ENCODE measurements at places on chromosomes 6 and 20.
A peak's percentile ranks its signal among the peaks of the same experiment; 100 is the strongest.

DNA sequence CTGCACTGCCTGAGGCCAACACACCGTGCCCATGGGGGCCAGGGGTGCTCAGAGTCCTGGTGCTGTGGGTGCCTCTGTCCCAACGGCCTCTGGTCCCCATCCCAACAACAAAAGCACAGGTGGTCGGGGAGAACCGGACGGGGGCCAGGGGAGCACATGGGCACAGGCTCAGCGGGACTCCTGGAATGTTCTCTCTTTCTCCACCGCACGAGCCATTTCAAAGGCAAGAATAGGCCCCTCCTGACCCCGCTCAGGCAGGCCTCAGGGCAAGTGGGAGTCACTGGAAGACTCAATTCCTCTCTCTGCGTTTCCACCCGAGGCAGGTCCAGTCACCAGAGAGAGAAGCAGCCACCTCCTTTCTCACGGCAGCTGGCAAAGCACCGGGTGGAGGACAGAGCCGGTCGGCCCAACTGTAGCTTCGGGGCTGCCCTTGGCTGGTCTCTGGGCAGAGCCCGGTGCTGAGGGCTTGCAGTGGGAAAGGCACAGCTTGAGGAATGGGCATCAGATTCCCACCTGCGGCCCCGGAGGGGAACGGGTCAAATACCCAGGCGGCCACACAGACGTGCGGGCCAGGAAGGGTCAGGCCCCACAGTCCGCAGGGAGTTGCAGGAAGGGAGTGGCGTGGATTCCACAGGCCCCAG, 55.2 kb downstream of the KCNQ2 start:
- DNase-seq: no peak
- no peak overlapping the region for H3K4me3 ChIP-seq
- no peaks in the 10 kb centered on the region for H3K27me3 ChIP-seq
- no peaks in the 10 kb centered on the region for H3K4me1 ChIP-seq

DNA sequence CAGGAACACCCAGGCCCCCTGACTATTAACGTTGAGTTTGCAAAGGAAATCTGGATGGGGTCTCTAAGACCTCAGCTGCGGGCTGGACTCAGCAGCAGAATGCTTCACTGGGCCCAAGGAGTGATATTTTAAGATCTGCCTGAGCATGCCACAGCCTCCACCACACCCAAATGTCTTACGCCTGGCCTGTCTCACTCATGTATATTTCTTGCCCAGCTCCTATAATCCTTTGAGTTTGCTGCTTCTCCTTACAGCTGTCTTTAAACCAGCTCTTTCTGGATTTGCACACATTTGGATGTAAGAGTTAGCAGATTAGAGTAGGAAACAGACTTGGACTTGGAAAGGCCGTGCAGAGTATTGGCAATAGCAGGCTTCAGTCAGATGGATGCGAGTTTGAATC, 16.4 kb downstream of the CASS4 start:
- peaks cover 5% of the 10 kb centered on the region for H3K36me3 ChIP-seq
- H3K4me3 ChIP-seq: no peak overlapping the region
- no peaks in the 10 kb centered on the region for H3K27me3 ChIP-seq

GRCh38 chr6:169310983-169311382, 57.3 kb upstream of the THBS2 start:
- no peak for DNase-seq
- H3K4me1 ChIP-seq: no peaks in the 10 kb centered on the region
- H3K27me3 ChIP-seq: no peaks in the 10 kb centered on the region
- H3K27ac ChIP-seq: no peak overlapping the region
- H3K4me3 ChIP-seq: no peak overlapping the region

- no peak for DNase-seq
- peaks cover 13% of the 10 kb centered on the region for H3K27me3 ChIP-seq
- H3K36me3 ChIP-seq: no peaks in the 10 kb centered on the region
- no peak overlapping the region for H3K27ac ChIP-seq
- no peak overlapping the region for H3K4me3 ChIP-seq
- peaks cover 9% of the 10 kb centered on the region for H3K4me1 ChIP-seq
Measured at GRCh38 chr6:116373300-116373699, 2.6 kb downstream of the DSE start.

DNA sequence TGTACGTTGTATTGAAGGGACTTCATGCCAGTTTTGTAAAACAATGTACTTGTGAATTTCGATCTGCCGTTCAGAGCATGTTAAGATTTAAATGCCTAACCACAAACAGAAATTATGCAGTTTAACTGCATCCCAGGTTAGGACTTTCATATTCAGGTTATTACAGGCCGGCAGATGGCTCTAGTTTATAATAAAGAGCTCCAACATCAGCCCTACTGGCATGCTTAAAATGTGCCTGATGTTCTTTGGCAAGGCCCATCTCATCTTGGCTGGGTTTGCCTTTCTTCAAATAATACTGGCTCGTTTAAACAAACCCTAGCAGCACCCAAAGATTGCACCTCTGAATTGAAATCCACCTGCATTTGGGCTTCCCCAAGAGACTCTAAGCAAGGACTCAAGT, 169.3 kb upstream of the RIN2 start:
- no peaks in the 10 kb centered on the region for H3K36me3 ChIP-seq
- no peaks in the 10 kb centered on the region for H3K27me3 ChIP-seq
- DNase-seq: no peak

- H3K4me1 ChIP-seq: peaks cover 75% of the 10 kb centered on the region
- peaks cover 36% of the 10 kb centered on the region for H3K27me3 ChIP-seq
- H3K27ac ChIP-seq: peak overlapping the region; percentile 7
- no peak for DNase-seq
Measured at GRCh38 chr6:44265722-44266233, 427 bp upstream of the NFKBIE start.

GRCh38 chr6:100336876-100337275, 127.8 kb downstream of the SIM1 start:
- peaks cover 4% of the 10 kb centered on the region for H3K27me3 ChIP-seq
- no peaks in the 10 kb centered on the region for H3K4me1 ChIP-seq
- H3K4me3 ChIP-seq: no peak overlapping the region
- H3K27ac ChIP-seq: no peak overlapping the region

DNA sequence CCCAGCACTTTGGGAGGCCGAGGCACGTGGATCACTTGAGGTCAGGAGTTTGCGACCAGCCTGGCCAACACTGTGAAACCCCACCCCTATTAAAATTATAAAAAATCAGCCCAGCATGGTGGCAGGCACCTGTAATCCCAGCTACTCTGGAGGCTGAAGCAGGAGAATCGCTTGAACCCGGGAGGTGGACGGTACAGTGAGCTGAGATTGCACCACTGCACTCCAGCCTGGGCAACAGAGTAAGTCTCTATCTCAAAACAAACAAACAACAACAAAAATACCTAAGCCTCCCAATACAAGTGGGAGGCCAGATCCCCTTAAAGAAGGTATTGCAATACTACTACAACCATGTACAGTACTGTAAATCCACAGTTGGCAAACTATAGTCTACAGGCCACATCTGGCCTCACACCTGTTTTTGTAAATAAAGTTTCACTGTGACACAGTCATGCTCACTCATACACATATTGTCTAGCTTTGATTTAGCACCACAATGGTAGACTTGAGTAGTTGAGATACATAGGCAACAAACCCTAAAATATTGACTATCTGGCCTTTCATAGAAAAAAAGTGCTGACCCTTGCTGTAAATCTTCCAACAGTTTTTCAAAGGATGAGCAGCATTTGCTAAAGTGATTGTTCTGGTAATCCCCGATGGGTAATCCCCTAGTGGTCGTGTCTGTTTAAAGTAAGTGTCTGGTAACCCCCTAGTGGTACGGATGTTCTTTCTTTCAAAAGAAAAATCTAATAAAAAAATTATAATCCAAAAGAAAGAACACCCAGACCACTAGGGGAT, 202.0 kb downstream of the RNGTT start:
- H3K4me1 ChIP-seq: peaks cover 7% of the 10 kb centered on the region
- peaks cover 1% of the 10 kb centered on the region for H3K36me3 ChIP-seq
- H3K27ac ChIP-seq: peak overlapping the region; percentile 77
- H3K27me3 ChIP-seq: no peaks in the 10 kb centered on the region
- peak overlapping the region; percentile 40 for H3K4me3 ChIP-seq
- DNase-seq: no peak

- H3K27ac ChIP-seq: no peak overlapping the region
- no peak for DNase-seq
- H3K27me3 ChIP-seq: no peaks in the 10 kb centered on the region
- H3K4me1 ChIP-seq: peaks cover 56% of the 10 kb centered on the region
- H3K4me3 ChIP-seq: no peak overlapping the region
Measured at GRCh38 chr6:4932228-4932903, 71.5 kb downstream of the RPP40 start.

GRCh38 chr6:69774740-69775584, 21.8 kb downstream of the LMBRD1 start:
- no peaks in the 10 kb centered on the region for H3K27me3 ChIP-seq
- peaks cover 34% of the 10 kb centered on the region for H3K4me1 ChIP-seq
- DNase-seq: no peak
- H3K4me3 ChIP-seq: no peak overlapping the region
- H3K36me3 ChIP-seq: peaks cover 31% of the 10 kb centered on the region

GRCh38 chr20:17558154-17558940, 11.5 kb upstream of the DSTN start:
- H3K27me3 ChIP-seq: no peaks in the 10 kb centered on the region
- peaks cover 34% of the 10 kb centered on the region for H3K4me1 ChIP-seq
- peak; percentile 33 for DNase-seq

- H3K27ac ChIP-seq: no peak overlapping the region
- no peak overlapping the region for H3K4me3 ChIP-seq
- H3K36me3 ChIP-seq: no peaks in the 10 kb centered on the region
- no peak for DNase-seq
- H3K27me3 ChIP-seq: no peaks in the 10 kb centered on the region
Measured at GRCh38 chr6:131164506-131164905, 29.2 kb downstream of the AKAP7 start.

GRCh38 chr20:62344092-62344491, 23.0 kb downstream of the LAMA5 start:
- H3K36me3 ChIP-seq: peaks cover 4% of the 10 kb centered on the region
- no peak for DNase-seq
- peaks cover 8% of the 10 kb centered on the region for H3K27me3 ChIP-seq
- no peak overlapping the region for H3K27ac ChIP-seq

- H3K27ac ChIP-seq: no peak overlapping the region
- H3K4me1 ChIP-seq: no peaks in the 10 kb centered on the region
- H3K4me3 ChIP-seq: no peak overlapping the region
- peaks cover 7% of the 10 kb centered on the region for H3K27me3 ChIP-seq
- H3K36me3 ChIP-seq: no peaks in the 10 kb centered on the region
Measured at GRCh38 chr6:119090256-119090655, 11.8 kb upstream of the FAM184A start.

- H3K27ac ChIP-seq: no peak overlapping the region
- H3K4me1 ChIP-seq: no peaks in the 10 kb centered on the region
- H3K27me3 ChIP-seq: no peaks in the 10 kb centered on the region
- H3K4me3 ChIP-seq: no peak overlapping the region
- DNase-seq: no peak
- H3K36me3 ChIP-seq: no peaks in the 10 kb centered on the region
Measured at GRCh38 chr6:2099870-2100269, 145.5 kb downstream of the GMDS start.

- H3K36me3 ChIP-seq: peaks cover 14% of the 10 kb centered on the region
- peak overlapping the region; percentile 10 for H3K4me3 ChIP-seq
- H3K4me1 ChIP-seq: peaks cover 48% of the 10 kb centered on the region
- no peak for DNase-seq
Measured at GRCh38 chr6:43185391-43185985, 3.5 kb downstream of the CUL9 start.

DNA sequence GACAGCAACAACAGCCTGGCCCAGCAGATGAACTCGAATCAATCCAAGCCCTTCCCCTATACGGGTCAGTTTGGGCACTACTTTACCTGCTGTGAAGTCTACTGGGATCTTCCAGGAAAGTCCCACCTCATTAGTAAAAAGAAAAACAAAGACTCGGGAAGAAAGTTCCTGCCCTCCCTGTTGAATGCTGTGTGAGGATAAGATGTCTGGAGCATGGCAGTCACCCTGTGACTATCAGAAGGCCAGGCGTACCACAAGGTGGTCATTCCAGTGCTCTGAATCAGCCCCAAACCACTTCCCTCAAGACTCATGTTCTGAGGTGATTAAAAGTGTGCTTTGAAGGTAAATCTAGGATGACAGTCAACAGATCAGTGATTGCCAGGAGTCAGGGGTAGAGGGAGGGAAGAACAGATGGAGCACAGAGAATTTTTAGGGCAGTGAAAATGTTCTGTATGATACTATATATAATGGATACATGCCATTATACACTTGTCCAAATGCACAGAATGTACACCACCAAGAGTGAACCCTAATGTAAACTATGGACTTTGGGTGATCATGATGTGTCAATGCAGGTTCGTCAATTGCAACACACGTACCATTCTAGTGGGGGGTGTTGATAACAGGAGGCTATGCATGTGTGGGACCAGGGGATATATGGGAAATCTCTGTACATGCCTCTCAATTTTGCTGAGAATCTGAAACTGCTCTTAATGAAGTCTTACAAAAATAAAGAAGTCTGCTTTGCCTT, 14.7 kb downstream of the FKBP1A start:
- peaks cover 92% of the 10 kb centered on the region for H3K4me1 ChIP-seq
- peak; percentile 66 for DNase-seq
- peaks cover 4% of the 10 kb centered on the region for H3K36me3 ChIP-seq
- H3K27me3 ChIP-seq: no peaks in the 10 kb centered on the region
- H3K27ac ChIP-seq: peak overlapping the region; percentile 95
- peak overlapping the region; percentile 85 for H3K4me3 ChIP-seq

GRCh38 chr6:77030929-77031674, 432.2 kb downstream of the HTR1B start:
- H3K27ac ChIP-seq: no peak overlapping the region
- H3K36me3 ChIP-seq: no peaks in the 10 kb centered on the region
- H3K4me1 ChIP-seq: no peaks in the 10 kb centered on the region
- no peak for DNase-seq
- H3K27me3 ChIP-seq: no peaks in the 10 kb centered on the region

DNA sequence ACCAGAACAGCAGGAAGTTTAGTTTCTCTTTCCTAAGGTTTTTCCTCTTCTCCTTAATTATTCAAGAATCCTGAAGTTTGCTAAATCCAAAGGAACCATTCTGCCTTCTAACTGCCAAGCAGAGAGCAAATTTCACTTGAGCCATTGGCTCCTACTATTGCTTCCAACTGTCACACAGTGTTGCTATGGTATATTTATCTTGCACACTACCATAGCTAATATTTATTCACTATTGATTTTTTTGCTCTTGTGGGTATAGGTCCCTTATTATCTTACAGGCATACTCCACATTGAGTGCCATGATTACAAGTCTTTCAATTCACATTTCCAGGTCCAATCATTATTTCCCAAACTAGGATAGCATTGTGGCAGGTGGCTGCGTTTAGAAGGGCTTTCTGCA, 266.7 kb upstream of the FLRT3 start:
- peaks cover 2% of the 10 kb centered on the region for H3K36me3 ChIP-seq
- no peak overlapping the region for H3K27ac ChIP-seq
- H3K4me3 ChIP-seq: no peak overlapping the region

GRCh38 chr6:36302227-36302976, 32.5 kb downstream of the PNPLA1 start:
- no peak overlapping the region for H3K4me3 ChIP-seq
- peaks cover 23% of the 10 kb centered on the region for H3K27me3 ChIP-seq
- H3K36me3 ChIP-seq: no peaks in the 10 kb centered on the region
- H3K4me1 ChIP-seq: peaks cover 8% of the 10 kb centered on the region
- H3K27ac ChIP-seq: no peak overlapping the region
- peak; percentile 93 for DNase-seq

GRCh38 chr6:163264662-163265035, 149.9 kb upstream of the QKI start:
- peaks cover 9% of the 10 kb centered on the region for H3K4me1 ChIP-seq
- no peaks in the 10 kb centered on the region for H3K36me3 ChIP-seq
- no peak for DNase-seq
- H3K27ac ChIP-seq: no peak overlapping the region

- H3K27ac ChIP-seq: no peak overlapping the region
- H3K4me1 ChIP-seq: peaks cover 13% of the 10 kb centered on the region
- H3K36me3 ChIP-seq: no peaks in the 10 kb centered on the region
Measured at GRCh38 chr20:32764005-32764960, 2.1 kb downstream of the DNMT3B start.

GRCh38 chr20:21505161-21505809, 8.6 kb downstream of the NKX2-2 start:
- DNase-seq: peak; percentile 87
- H3K27me3 ChIP-seq: peaks cover 64% of the 10 kb centered on the region
- H3K27ac ChIP-seq: no peak overlapping the region
- H3K36me3 ChIP-seq: peaks cover 1% of the 10 kb centered on the region
- peaks cover 41% of the 10 kb centered on the region for H3K4me1 ChIP-seq
- peak overlapping the region; percentile 51 for H3K4me3 ChIP-seq
